T-helper 22 cell (primary cell): ENCODE measurements at places on chromosomes 2 and 18.

DNA sequence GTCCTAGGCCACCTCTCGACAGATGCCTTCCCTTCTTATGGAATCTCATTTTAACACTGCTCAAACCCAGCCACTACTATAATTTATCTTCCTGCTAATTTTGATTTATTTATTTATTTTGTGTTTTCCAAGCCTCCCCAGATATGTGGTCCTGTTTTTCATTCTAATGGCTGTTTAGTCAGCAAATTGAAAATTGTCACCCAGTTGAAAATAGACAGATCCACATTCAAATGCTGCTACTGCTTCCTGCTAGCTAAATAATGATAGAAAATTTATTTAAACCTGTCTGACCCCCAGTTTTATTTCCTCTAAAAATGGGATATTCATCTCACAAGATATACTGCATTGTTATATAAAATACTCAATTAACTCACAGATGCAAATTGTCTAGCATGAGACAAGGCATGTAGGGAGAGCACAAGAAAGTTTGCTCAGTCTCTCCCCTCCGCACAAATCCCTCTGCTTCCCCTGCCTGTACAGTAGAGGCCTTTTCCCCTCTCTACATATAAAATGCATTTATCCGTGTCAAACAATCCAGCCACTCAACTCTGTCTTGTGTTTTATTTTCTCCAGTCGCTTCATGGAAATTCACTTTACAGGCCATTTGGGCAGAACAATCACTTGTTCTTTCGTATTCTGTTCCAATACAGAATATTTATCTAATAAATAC, 389.9 kb downstream of the SOX11 start:
- DNase-seq: no peak

GRCh38 chr2:50729306-50730049, 302.5 kb downstream of the NRXN1 start:
- no peak for DNase-seq

DNA sequence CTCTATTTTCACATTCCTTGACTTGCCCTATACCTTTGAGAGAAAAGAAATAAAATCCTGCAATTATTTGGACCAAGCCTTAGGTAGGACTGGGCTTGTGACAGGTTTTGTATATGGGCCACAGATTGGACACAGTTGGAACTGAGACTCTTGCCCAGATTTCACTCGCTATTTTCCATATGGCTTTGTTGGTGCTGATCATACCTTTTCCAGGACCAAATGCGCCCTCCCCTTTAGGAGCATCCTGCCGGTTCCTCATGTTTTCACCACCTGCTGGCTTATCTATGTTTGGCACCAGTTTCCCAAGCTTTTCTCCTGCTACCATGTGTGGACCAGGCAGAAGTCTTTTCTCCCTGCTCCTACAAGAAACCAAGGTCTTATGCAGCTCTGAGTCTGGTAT, 494.9 kb downstream of the EPHA4 start:
- no peak for DNase-seq

DNA sequence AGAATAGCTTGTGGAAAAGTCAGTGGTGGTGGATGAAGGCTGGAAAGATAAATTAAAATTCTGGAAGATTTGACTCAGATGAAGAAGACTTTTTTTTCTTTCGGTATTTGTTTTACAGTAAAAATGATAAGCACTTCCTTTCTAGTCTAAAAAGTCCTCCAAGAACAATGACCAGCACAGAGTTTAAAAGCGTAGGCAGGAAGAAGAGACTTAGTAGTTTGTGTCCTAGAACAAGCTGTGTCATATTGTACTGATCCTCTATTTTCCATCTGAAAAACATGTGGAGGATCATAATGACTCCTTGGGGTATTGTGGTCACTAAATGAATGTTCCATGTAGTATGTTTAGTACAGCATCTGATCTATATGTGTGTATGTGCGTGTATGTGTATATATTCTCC, 132.4 kb upstream of the FSHR start:
- DNase-seq: no peak

- DNase-seq: no peak
Measured at GRCh38 chr2:216822470-216822869, 37.4 kb downstream of the TNP1 start.

GRCh38 chr2:102803041-102803896, 41.4 kb downstream of the TMEM182 start:
- DNase-seq: no peak

GRCh38 chr2:1011006-1011405, 60.4 kb downstream of the SNTG2 start:
- no peak for DNase-seq

GRCh38 chr2:66733364-66733999, 298.6 kb downstream of the MEIS1 start:
- no peak for DNase-seq

DNA sequence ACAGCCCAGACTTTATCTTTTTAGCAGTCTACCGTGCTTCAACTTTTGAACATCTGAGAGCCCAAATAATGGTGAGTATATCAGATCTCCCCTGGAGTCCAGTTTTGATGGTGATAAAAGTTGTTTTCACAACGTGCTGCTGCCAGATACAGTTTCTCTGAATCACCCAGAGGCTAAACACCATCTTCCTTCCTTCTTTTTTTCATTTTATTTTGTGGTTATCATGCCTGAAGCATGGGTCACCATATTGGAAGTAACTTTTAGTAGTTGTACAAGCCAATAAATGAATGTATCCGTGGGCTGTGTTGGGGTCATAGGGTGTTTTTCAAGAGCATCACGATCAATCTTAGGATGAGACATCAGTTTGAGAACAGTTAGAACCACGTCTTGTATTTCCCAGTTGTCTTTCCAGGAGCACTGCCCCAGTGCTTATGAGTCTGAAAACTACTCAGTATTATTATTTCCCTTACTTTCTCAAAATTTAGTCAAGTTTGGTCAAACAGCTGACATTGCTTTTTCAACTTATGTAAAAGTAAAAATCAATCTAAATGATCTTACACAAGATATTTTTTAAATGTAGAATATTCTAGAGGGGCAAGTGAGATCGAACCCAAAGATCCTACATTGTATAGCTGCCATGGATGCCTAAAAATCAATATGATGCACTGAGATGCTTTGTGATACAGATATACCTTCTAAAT, 311.4 kb downstream of the CTNNA2 start:
- no peak for DNase-seq

DNA sequence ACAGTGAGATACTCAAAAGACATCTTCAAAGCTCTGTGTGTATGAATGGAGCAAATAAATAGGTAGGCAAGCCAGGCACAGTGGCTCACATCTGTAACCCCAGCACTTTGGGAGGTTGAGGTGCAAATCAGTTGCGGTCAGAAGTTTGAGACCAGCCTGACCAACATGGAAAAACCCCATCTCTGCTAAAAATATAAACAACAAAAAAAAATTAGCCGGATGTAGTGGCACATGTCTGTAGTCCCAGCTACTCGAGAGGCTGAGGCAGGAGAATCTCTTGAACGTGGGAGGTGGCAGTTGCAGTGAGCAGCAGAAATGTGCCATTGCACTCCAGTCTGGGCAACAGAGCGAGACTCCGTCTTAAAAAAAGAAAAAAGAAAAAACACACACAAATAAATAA, 945.1 kb upstream of the PIK3C3 start:
- DNase-seq: no peak

- DNase-seq: no peak
Measured at GRCh38 chr2:30213907-30214463, 17.3 kb upstream of the LBH start.

DNA sequence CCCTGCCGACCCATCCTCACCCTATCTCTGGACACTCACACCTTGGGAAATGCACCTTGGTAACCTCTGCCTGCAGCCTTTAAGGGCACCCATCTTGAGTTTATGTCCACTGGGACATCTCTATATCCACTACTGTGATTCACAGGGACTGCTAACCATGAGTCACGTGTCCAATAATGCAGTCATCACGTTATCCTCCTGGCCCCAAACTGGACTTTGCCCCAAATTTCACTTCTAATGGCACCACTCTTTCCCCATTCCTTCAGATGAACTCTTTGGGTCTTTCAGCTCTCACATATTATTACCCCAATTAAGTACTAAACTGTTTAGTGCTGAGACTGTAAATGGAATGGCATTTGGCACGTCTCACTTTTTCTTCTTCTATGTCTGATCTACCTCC, 71.2 kb upstream of the TMEM200C start:
- DNase-seq: no peak

GRCh38 chr18:50009773-50010335, 185.1 kb downstream of the MYO5B start:
- no peak for DNase-seq

GRCh38 chr2:128277961-128278681, 40.5 kb downstream of the HS6ST1 start:
- DNase-seq: no peak

DNA sequence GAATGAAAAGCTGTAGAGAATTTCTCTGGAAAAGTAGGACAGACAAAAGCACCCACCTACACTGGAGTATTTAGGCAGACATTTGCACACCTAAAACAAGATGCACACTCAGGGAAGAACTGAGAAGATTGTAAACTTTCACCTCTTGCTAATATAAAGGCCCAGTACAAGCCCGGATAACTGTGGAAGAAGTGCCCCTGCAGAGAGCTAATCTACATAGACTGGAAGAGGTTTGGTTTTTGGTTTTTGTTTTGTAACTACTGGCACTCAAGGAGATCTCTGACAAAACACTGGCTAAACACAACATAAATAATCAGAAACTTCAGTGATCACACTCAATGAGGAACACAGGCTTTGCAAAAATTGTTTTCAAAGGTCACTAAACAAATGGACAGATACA, 782.2 kb upstream of the SLC8A1 start:
- DNase-seq: no peak

- DNase-seq: no peak
Measured at GRCh38 chr2:112730216-112730615, 9.4 kb downstream of the NT5DC4 start.

- DNase-seq: no peak
Measured at GRCh38 chr2:126720638-126721037, 64.7 kb downstream of the GYPC start.
